ENCODE measurements at places on chromosomes 1 and 21.
A peak's percentile ranks its signal among the peaks of the same experiment; 100 is the strongest.

DNA sequence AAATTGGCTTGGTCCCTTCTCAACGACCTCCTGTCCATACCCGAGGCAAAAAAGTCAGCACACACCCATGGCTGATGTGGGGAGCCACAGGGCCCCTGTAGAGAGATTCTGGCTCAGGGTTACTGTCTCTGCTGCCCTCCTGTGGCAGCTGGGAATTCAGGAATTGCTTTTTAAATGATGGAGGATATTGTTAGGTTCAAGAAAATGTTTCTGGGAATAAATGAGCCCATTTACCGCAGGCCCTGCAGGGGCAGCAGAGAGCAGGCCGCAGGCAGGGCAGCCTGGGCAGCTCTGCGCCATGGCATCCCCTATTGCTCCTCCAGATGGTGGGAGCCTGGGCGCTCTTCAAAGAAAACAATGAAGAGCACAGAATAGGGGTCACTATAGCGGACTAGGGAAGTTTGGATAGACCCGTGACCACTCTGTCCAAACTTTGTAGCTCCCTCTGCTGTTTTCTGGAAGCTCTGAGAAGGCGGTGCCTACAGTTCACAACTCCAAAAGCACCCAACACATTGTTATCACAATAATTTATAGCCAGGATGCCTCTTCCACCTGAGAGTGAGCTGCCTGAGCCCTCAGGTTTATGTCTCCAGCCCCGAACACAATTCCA lies 201.1 kb downstream of the BACH1 start:
- no peaks in the 10 kb centered on the region for H3K27me3 ChIP-seq
- no peaks in the 10 kb centered on the region for H3K4me1 ChIP-seq
- no peak for DNase-seq
- H3K36me3 ChIP-seq: peaks cover 7% of the 10 kb centered on the region
- no peak overlapping the region for H3K27ac ChIP-seq

GRCh38 chr21:38929142-38929541 lies 123.4 kb downstream of the ETS2 start:
- no peaks in the 10 kb centered on the region for H3K27me3 ChIP-seq
- no peak overlapping the region for H3K27ac ChIP-seq
- peaks cover 11% of the 10 kb centered on the region for H3K4me1 ChIP-seq
- no peak for DNase-seq
- H3K36me3 ChIP-seq: no peaks in the 10 kb centered on the region
- H3K4me3 ChIP-seq: no peak overlapping the region

GRCh38 chr1:94079080-94079940 lies 41.6 kb downstream of the ABCA4 start:
- no peak overlapping the region for H3K27ac ChIP-seq
- H3K27me3 ChIP-seq: no peaks in the 10 kb centered on the region
- no peak overlapping the region for H3K4me3 ChIP-seq
- H3K4me1 ChIP-seq: no peaks in the 10 kb centered on the region

DNA sequence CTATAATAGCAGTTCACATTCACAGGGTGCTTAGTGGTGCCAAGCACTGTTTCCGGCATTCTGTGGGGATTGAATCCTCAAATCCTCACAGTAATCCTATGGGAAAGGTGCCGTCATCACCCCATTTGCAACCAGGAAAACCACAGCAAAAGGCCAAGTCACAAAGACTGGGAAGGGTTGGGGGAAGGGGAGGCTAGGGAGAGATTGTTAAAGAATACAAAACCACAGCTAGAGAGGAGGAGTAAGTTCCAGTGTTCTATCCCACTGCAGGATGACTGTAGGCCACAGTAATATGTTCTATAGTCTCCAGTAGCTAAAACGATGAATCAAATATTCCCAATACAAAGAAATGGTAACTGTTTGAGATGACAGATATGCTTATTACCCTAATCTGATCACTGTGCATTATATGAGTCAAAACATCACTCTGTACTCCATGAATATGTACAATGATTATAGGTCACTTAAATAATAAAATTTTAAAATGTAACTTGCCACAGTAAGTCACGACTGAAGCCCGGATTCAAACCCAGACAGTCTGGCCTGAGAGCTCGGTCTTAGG lies 256.8 kb downstream of the TOMM20 start:
- DNase-seq: no peak
- H3K4me1 ChIP-seq: peaks cover 11% of the 10 kb centered on the region
- no peaks in the 10 kb centered on the region for H3K27me3 ChIP-seq
- no peak overlapping the region for H3K4me3 ChIP-seq
- no peaks in the 10 kb centered on the region for H3K36me3 ChIP-seq

DNA sequence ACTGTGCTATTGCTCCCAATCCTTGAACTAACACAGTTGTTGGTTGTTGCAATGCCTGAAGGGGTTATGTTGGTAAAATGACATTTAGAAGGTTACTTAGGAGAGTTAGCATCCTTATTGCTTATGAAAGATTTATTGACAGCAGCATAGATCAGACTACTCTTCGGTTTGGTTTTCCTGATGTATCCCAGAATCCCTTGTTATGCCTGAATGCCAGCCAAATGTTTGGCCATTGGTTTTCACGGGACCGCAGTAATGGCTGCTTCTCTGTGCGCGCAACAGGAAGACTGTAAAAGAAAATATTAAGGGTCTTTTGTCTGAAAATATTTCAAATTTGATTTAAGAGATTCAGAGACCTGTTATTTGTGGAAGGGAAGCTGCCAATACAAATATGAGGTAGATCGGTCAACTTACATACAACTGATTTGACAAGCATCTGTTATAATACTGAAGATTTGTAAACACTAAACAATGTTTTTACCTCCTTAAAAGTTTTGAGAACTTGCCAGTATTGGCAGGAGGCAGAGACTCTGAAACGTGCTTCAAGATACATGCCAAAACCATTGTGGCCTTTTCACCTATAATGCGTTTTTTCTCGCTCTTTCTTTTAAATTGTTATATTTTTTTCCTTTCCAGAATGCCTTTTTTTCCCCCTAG lies 8.3 kb downstream of the NFIA start:
- H3K27me3 ChIP-seq: no peaks in the 10 kb centered on the region
- H3K4me3 ChIP-seq: no peak overlapping the region
- no peak for DNase-seq
- peaks cover 31% of the 10 kb centered on the region for H3K4me1 ChIP-seq
- H3K27ac ChIP-seq: peak overlapping the region; percentile 64

- DNase-seq: no peak
- H3K27me3 ChIP-seq: no peaks in the 10 kb centered on the region
- no peak overlapping the region for H3K27ac ChIP-seq
- no peaks in the 10 kb centered on the region for H3K4me1 ChIP-seq
- H3K4me3 ChIP-seq: no peak overlapping the region
- no peaks in the 10 kb centered on the region for H3K36me3 ChIP-seq
Measured at GRCh38 chr1:3586986-3587759, 24.1 kb downstream of the MEGF6 start.

- no peak for DNase-seq
- H3K27ac ChIP-seq: no peak overlapping the region
- peaks cover 34% of the 10 kb centered on the region for H3K36me3 ChIP-seq
Measured at GRCh38 chr1:155957411-155957915, 16.0 kb downstream of the RXFP4 start.

DNA sequence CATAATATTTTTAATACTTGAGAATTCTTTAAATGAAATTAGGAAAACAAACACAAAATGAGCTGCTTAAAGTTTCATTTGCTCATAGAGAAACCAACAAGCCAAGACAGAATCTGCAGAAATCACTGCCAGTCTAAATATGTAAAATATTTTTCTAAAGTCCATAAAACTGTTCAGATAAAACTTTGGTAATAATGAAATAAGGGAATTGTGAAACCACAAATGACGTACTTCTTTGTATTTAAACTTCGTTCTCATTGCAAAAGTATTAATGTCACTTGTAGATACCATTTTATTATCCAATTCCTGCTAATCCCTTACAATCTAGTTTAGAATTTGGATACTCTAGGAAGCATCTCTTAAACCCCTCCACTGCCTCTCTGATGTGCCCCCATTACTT lies 234.5 kb upstream of the NEGR1 start:
- no peak overlapping the region for H3K27ac ChIP-seq
- no peak for DNase-seq
- no peaks in the 10 kb centered on the region for H3K36me3 ChIP-seq
- H3K27me3 ChIP-seq: no peaks in the 10 kb centered on the region

DNA sequence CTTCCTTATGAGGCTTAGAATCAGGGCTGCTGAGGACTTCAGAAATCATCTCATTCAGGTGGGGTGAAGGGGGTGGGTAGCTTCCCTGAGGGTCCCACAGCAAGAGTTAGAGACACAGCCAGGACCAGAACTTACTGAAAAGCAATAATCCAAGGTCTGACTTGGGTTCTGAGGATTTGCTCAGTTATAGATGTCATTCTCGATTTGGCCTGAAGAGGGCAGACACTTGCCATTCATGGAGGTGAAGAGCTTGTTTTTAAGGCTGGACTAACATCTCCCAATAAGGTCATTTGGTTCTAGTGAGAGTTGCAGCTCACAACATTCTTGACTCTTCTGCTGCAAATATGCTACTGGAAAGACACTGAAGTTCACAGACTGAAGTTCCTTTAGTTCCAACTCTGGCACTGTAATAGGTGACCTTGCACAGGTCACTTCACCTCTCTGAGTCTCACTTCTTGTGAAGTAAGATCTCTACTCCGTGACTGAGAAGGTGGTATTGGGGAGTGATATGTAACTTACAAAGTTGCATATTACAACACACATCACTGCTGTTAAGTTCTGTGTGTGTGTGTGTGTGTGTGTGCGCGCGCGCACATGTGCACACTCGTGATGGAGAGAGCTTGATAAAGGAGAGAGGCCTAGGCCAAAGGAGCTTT lies 69.8 kb upstream of the DIRAS3 start:
- no peaks in the 10 kb centered on the region for H3K36me3 ChIP-seq
- H3K4me1 ChIP-seq: no peaks in the 10 kb centered on the region
- no peaks in the 10 kb centered on the region for H3K27me3 ChIP-seq
- H3K4me3 ChIP-seq: no peak overlapping the region
- DNase-seq: no peak

GRCh38 chr1:233459968-233460367 lies 132.4 kb downstream of the MAP3K21 start:
- DNase-seq: no peak
- H3K4me1 ChIP-seq: no peaks in the 10 kb centered on the region
- H3K27me3 ChIP-seq: no peaks in the 10 kb centered on the region
- no peaks in the 10 kb centered on the region for H3K36me3 ChIP-seq

- DNase-seq: no peak
- no peak overlapping the region for H3K27ac ChIP-seq
- no peaks in the 10 kb centered on the region for H3K36me3 ChIP-seq
Measured at GRCh38 chr1:61253059-61253735, 170.8 kb downstream of the NFIA start.

- H3K27ac ChIP-seq: no peak overlapping the region
- peaks cover 19% of the 10 kb centered on the region for H3K4me1 ChIP-seq
- no peaks in the 10 kb centered on the region for H3K27me3 ChIP-seq
- no peaks in the 10 kb centered on the region for H3K36me3 ChIP-seq
- H3K4me3 ChIP-seq: no peak overlapping the region
Measured at GRCh38 chr1:181251001-181251712, 162.7 kb downstream of the IER5 start.

DNA sequence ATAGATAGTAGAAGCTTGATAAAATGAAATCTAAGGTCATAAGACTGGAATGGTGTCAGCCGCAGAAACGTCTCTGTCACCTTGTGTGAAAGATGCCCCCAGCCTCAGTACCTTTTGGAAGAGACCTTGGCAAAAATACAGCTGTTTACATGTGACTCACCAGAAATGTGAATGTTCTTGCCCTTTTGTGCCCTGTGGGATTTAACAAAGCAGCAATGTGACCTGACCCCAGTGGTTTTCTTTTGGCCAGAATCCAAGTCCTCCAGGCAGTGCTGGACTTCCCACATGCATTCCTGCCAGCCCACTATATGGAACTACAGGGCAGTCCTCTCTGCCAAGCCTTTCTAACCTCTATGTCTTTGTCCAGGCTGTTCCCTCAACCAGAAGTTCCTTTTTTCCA lies 27.2 kb upstream of the LRRC8C start:
- DNase-seq: no peak
- H3K4me1 ChIP-seq: peaks cover 7% of the 10 kb centered on the region
- H3K4me3 ChIP-seq: no peak overlapping the region
- no peak overlapping the region for H3K27ac ChIP-seq

DNA sequence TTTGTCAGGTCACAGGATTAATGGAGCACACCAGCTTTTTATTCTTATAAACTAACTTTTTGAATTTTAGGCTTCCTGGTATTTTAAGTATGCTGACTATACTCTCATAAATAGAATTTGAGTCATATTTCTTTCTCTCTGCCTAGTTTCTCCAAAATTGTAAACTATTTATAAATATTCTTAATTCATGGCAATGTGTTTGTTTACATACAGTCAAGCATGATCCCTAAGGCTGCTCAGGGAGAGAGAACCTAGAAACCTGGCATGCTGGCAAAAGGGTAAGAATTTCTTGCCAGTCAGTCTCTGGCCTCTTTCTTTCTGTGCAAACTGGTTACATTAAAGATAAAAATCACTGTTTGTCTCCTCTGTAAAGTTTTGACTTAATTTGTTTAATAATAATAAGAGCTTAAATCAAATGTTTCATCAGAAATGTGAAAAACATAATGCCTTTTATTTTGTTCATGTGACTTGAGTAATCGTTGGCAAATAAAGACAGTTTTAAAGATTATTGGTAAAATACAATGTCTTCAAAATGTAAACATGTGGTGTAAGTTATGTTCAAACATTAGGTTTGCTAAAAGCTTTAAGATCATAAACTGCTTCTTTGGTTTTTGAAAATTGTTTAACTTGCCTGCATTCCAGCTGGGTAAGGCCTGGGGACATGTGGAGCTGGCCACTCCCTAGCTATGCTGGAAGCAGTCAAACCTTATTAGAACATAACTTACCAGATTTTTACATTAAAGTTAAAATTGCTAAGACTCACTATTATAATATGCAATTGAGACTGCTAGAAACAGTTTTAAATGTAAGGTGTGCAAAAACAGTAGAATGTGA lies 1401.7 kb downstream of the NCAM2 start:
- DNase-seq: no peak
- no peaks in the 10 kb centered on the region for H3K4me1 ChIP-seq
- H3K4me3 ChIP-seq: no peak overlapping the region
- no peaks in the 10 kb centered on the region for H3K36me3 ChIP-seq
- no peaks in the 10 kb centered on the region for H3K27me3 ChIP-seq

GRCh38 chr1:205505076-205505729 lies 734 bp downstream of the CDK18 start:
- peak overlapping the region; percentile 62 for H3K4me3 ChIP-seq
- peak overlapping the region; percentile 78 for H3K27ac ChIP-seq
- H3K4me1 ChIP-seq: peaks cover 19% of the 10 kb centered on the region
- H3K27me3 ChIP-seq: no peaks in the 10 kb centered on the region
- DNase-seq: no peak

- no peak overlapping the region for H3K27ac ChIP-seq
- H3K27me3 ChIP-seq: no peaks in the 10 kb centered on the region
- peaks cover 16% of the 10 kb centered on the region for H3K4me1 ChIP-seq
Measured at GRCh38 chr21:43847301-43847700, 17.7 kb upstream of the AGPAT3 start.

- no peak overlapping the region for H3K27ac ChIP-seq
- H3K27me3 ChIP-seq: no peaks in the 10 kb centered on the region
- no peak overlapping the region for H3K4me3 ChIP-seq
- H3K4me1 ChIP-seq: no peaks in the 10 kb centered on the region
Measured at GRCh38 chr1:231983588-231984193, 357.1 kb downstream of the DISC1 start.

DNA sequence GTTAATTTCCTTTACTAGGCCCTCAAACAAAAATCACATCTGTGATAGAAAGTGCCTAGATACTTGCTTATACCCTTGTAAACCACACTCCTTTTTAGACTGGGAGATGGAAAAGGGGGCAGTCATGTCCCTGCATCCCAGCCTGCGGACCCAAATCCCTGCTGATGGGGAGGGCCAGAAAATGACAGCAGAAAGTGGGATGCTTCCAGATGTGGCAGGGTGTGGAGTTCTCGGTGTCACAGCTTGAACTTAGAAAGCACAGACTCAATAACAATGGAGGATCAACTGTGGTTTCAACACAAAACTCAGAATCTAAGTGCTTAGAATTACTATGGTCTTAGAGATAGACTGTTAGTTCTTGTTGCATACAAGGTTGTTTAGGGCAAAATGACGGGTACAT lies 95.6 kb upstream of the F3 start:
- no peaks in the 10 kb centered on the region for H3K4me1 ChIP-seq
- H3K36me3 ChIP-seq: no peaks in the 10 kb centered on the region
- DNase-seq: no peak
- H3K4me3 ChIP-seq: no peak overlapping the region
